Activated CD4-positive, alpha-beta T cell treated with anti-CD3 and anti-CD28 coated beads, Interleukin-2, amount 50 U/mL, for 24 hours (primary cell): ENCODE measurements at places on chromosomes 6 and 20.

- DNase-seq: no peak
Observed at GRCh38 chr6:149727793-149728498, 10.0 kb upstream of the LATS1 start.

GRCh38 chr6:163302747-163303146 lies 111.8 kb upstream of the QKI start:
- DNase-seq: no peak

DNA sequence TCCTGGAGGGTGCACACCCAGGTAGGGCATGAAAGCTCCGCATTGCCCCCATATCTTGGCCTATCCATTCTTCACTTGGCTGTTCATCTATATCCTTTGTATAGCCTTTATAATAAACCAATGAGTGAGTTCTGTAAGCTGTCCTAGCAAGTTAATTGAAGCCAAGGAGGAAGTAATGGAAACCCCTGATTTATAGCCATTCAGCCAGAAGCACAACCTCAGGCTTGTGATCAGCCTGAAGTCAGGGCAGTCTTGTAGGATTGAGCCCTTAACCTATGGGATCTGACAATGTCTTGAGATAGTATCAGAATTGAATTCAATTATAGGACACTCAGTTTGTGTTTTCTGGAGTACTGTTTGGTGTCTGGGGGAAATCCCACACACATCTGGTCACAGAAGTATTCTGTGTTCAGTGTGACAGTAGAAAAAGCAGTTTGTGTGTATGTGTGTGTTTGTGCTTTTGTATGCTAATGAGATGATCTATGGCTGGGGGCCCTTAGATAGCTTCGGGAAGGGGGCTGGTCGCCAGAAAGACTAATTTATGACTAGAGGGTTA lies 5.7 kb downstream of the NT5E start:
- DNase-seq: no peak

DNA sequence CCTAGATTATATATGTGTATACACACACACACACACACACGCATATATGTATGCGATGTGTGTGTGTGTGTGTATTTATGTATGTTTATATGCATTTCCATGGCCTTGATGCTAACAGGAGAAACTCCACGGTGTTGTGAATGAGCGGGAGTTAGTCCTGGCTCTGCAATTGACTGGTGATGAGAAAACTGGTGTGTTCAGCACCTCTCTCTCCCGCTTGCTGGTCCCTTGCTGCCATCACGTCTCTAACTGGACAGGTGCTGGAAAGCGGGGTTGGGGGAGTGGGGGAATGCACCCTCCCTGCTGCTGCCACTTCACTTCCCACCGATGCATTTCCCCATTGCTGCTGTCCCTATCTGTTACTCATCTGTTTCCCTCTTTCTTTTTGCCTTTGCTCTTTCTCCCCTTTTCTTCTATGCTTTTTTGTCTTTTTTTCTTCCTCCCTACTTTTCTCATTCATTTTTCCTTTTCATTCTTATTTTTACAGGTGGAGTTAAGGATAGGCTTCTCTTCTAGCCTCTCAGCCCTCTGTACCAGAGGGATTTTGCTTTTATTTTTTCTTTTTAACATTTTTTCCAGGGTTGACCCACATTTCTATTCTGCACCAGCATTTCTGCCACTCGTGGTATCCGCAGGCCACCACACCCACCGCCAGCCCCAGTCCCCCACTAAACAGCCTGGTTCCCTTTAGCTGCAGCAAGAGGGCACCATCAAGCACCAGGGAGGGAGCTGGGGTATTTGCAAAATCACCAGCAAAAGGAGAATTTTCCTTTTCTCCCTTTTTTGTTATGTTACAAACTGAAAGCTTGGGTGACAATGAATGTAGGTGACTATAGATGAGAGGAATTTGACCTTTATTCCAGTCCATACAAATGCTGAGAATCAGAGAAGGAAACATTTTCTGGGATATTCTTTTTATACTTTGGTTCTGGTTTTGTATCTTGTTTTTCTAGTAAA lies 115.6 kb downstream of the TCP11 start:
- DNase-seq: no peak

DNA sequence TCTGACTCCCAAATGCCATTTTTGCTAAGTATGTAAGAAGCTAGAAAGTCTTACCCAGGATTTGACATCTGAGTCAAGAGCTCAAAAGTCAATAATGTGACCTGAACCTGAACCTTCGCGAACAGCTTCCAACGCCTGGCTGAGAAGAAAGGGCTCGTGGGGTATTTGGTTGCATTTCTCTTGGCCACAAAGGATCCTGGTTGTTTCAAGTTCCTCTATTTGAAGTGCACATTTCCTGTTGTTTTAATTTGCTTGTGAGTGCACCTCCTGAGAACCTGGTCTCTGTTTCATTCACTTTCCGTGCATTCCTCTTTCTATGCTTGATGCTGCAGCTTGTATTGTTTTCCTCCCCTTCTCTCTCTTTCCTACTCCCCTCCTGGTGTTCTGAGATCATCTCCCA lies 212.5 kb downstream of the FOXA2 start:
- DNase-seq: no peak

DNA sequence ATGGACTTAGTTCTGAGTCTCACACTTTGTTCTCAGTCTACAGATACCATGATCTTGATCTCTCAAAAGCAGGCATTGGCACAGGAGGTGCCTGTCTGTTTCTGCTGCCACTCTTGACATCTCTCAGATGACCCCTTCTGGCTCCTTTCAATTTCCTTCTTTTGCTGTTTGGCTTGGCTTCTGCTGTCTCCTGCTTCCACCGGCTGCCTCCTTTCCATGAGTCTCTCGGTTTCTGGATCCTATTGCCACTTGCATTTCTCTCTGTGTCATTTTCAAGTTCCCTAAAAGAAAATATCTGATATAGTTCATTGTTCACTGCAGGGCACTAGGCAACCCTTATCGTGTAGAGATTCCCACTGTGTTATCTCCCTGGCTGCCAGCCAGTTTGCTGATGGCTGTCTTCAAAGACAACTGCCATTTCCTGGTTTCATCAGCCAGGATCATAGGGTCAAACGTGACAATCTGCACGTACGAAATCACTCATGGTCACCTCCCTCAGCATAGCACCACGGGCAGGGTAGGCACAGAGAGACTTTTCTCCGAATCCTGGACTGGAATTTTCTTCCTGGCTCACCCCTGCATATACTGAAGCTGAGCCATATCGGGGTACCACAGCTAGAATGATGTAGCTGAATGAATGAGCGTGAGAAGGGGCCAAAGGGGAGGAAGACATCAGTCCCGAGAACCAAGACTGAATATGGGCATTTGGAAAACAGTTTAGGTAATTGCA lies 144.6 kb upstream of the TMEM170B start:
- DNase-seq: no peak
